Stimulated activated naive CD8-positive, alpha-beta T cell treated with anti-CD3 and anti-CD28 coated beads, Interleukin-15, amount 100 ng/mL, for 72 hours (primary cell): ENCODE measurements at places on chromosomes 4 and X.
A peak's percentile ranks its signal among the peaks of the same experiment; 100 is the strongest.

- DNase-seq: no peak
These were observed 581.1 kb downstream of the INPP4B start for GRCh38 chr4:142264961-142265360.

DNA sequence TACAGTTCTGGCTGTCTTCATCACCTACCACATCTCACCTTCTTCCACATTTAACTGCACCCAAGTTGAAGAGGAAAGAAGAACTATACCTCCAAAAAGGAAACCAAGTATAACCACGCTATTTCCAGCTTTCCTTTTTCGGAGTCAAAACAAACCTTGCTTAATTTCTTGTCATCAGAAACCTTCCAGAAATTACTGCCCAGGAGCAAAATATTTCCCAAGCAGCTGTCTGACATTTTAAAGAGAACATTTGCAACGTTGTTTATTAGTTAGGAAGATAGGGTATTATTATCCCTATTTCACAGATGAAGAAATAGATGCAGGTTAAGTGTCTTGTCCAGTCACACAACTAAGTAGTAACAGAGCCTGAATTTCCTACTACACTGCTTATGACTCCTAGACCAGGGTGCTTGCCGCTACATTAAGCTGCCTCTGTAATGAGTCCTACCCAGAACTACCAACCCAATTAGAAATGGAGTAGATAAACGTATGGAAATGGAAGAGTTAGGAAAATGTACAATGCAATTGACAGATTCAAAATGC lies 2.2 kb upstream of the ACSL4 start:
- DNase-seq: no peak

DNA sequence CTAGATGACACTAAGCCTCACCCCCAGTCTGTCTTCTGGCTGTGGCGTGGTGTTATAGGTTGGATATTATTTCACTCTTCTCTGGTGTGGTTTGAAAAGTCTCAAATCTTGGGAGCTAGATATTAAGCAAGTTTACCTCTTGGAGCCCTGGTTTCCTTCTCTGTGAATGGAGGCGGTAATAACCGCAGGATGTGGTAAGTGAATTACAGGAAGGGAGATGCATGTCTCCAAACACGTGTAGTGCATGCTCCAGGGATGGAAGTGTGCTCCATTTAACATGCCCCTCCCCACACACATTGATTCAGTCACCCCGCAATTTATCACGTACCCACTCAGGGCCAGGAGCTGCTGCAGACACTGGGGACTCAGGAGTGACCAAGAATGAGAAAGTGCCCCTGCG lies 4.9 kb downstream of the ZNF275 start:
- no peak for DNase-seq

- DNase-seq: no peak
These were observed 5.1 kb downstream of the PHEX start for GRCh38 chrX:22037225-22037624.

GRCh38 chr4:40672528-40673522 lies 43.2 kb upstream of the RBM47 start:
- peak; percentile 36 for DNase-seq
